Peyer's patch (tissue), 4 donors: ENCODE measurements at places on chromosomes 4 and X. TPM values are rescaled to one million over a fixed set of nuclear protein-coding genes. Genes with fewer than 3 reads are reported as not detected.

The NFXL1 gene
- 14.6 TPM for total RNA-seq

The F8A2 gene
- 13.0 TPM for total RNA-seq

The SH3RF1 gene
- total RNA-seq, result 23.1 TPM

The TRIM60 gene
- not detected for total RNA-seq

The PWWP3B gene
- 0.35 TPM for total RNA-seq

GRCh38 chr4:85477534-85477933 lies 2.6 kb downstream of the ARHGAP24 start:
- DNase-seq, result peak; percentile 51

GRCh38 chr4:119664168-119664907 lies 35.7 kb upstream of the PDE5A start:
- no peak for DNase-seq

DNA sequence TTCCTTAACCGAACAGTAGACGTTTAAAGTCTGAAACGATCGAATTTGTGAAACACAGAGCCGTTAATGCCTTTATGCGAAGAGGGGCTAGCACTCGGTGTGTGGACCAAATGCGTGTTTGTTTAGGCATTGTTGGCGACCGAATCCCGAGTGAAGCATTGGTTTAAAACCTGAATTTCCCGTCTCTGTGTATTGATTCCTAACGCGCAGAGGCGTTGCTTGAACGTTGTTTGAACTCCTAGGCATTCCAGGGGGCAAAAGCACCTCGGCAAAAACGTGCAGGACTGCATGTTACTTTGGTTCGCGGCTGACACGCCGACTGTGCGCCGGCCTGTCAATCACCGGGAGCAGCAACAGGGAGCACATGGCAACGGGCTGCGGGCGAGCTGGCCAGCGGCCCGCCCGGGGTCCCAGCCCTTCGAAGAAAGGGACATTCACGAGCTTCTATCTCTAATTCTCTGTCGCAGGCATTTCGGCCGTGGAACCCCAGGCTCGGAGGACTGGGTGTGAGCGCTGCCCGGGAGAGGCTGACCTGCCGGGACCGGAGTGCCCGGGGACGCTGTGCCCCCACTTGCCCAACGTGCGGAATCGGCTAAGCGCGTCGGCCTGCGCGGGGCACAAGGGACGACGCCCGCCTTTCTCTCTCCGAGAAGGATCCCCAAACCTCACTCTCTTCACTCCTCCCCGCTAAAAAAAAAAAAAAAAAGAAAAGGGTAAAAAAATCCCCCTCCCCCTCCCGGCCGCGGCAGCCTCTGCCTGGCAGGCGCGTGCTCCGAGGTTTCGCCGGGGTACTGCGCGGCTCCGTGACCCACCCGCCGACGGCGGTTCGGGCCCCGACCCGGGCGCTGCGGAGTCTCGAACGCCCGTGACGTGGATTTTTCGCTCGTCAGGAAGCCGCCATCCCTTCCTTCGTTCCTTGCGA lies 810 bp downstream of the SPRY1 start:
- DNase-seq, result peak; percentile 76

DNA sequence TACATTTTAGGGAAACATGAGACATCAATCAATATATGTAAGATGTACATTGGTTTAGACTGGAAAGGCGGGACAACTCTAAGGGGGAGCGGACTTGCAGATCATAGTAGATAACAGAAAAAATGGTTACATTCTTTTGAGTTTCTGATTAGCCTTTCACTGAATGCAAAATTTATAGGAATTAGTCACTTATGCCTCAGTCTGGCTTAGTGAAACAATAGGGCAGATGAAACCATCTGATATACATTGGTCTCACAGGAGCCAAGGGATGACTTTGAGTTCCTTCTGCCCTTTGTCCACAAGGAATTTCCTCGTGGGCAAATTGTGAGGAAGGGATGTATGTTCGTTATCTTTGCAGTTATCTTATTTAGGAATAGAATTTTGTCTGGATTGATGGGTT lies 128.2 kb downstream of the ARSF start:
- no peak for DNase-seq

DNA sequence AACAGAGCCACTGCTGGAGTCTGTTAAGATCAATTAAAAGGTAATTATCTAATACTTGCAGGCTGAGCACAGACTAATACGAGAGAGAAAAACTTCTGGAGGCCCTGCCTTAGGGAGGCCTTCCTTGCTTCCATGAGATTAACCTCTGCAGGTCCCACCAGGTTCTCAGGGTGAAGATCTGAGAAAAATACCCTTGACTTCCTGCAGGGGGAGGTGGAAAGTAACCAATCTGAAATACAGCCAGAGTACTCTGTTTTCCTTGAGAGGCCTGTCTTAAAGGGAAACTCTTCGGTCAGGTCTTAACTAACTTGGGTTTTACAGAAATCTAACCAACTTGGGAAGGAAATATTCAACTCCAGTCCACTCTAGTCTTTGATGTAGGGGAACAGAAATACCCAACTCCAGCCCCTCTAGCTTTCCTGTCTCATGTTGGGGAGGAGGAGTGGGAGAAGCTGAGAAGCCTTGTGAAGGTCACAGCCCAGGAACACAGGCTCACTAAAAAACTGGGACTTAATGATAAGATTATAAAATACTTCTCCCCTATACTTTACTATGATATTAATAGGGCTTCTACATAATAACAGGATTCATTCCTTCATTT lies 77.1 kb downstream of the TBCK start:
- no peak for DNase-seq
